Stimulated activated CD4-positive, alpha-beta T cell treated with anti-CD3 and anti-CD28 coated beads, Interleukin-2, amount 100 ng/mL, for 48 hours (primary cell): ENCODE measurements at places on chromosomes 11 and 22.

DNA sequence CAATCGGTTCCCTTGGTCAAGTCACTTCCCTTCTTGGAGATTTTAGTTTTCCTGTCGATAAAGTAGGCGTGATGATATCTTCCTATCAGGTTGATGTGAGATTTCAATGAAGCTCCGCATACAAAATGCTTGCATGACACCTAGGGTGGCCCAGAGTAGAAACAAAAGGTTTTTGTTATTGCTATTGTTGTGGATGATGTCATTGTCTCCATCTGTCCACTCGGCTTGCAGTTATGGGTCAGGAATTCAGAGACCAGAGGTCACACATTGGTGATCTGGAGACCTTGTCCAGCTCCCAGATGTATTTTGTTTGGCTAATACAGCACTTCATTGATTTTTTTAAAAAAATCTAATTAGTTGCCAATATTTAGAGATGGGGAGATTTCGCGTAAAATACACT is 382.1 kb downstream of the MN1 start:
- no peak for DNase-seq

- DNase-seq: peak; percentile 85
Measured at GRCh38 chr22:35350539-35351503, 30.1 kb upstream of the HMOX1 start.

GRCh38 chr11:72740562-72741428 is 11.4 kb downstream of the ARAP1 start:
- no peak for DNase-seq

GRCh38 chr11:324156-324555 is 3.5 kb upstream of the IFITM3 start:
- no peak for DNase-seq

GRCh38 chr22:49112661-49113626 is 714.7 kb downstream of the BRD1 start:
- no peak for DNase-seq

- DNase-seq: no peak
Measured at GRCh38 chr11:110524238-110524637, 94.5 kb downstream of the FDX1 start.

GRCh38 chr11:26607725-26608506 is 35.9 kb upstream of the MUC15 start:
- DNase-seq: no peak

- no peak for DNase-seq
Measured at GRCh38 chr11:30585125-30585891, 845 bp downstream of the MPPED2 start.

GRCh38 chr11:103109818-103110388 is 677 bp downstream of the DYNC2H1 start:
- DNase-seq: no peak

DNA sequence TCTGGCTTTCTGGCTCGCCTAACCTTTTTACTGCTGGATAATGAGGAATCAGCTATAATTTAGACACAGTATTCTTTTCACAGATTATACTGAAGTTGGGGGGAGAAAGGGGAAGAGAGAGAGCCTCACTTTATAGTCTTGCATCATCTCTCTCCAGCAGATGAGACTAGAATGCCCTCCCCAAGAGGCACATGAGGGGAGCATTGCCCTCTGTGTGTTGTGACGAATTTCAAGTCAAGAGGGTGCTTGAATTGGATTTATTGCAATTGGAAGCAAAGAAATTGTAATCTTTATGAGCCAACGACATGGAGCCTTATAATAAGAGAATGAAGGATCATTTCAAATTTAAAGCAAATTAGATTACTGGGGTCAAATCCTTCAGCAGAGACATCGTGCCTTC is 17.6 kb upstream of the CADM1 start:
- no peak for DNase-seq

GRCh38 chr11:34827228-34827627 is 89.0 kb downstream of the APIP start:
- DNase-seq: no peak

- DNase-seq: no peak
Measured at GRCh38 chr22:23192133-23192532, 11.8 kb downstream of the BCR start.

DNA sequence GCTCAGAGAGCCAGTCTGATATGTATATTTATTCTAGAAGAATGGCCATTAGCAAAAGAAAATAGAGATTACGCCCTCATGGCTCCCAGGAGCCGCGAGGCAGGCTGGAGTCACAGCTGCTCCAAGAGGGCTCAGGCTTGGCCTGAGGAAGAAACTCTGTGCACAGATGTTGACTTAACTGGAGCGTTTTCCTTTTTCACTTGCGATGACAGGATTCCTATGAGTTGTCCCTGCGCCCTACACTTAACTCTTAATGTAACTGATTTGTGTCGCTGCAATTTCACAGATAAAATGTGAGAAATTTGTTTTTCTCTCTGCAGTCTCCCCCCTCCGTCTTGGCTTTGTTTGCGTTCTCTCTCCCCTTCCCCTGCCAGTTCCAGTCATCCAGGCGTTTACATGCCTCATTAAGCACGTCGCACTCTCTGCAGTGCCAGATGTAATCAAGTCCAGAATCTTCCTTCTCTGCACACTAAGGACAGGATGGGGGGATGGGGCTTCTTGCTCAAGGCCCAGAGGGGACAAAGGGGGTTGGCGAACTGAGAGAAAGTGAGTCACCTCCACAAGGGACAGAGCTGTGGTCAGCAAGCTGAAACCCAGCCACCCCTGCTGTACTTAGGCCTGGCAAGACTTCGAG is 1060.1 kb downstream of the NTM start:
- DNase-seq: no peak

- DNase-seq: no peak
Measured at GRCh38 chr11:134908583-134908982, 496.5 kb upstream of the B3GAT1 start.

DNA sequence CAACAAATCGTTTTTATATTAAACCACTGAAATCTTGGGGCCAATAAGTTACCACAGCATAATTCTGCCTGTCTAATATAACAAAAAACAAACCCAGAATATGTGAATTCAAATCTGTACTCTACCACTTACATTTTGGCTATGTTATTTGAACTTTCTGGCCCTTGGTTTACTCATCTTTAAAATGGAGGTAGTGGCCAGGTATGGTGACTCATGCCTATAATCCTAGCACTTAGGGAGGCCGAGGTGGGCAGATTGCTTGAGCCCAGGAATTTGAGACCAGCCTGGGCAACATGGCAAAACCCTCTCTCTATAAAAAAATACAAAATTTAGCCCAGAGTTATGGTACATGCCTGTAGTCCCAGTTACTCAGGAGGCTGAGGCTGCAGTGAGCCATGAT is 84.2 kb downstream of the FAM168A start:
- no peak for DNase-seq

DNA sequence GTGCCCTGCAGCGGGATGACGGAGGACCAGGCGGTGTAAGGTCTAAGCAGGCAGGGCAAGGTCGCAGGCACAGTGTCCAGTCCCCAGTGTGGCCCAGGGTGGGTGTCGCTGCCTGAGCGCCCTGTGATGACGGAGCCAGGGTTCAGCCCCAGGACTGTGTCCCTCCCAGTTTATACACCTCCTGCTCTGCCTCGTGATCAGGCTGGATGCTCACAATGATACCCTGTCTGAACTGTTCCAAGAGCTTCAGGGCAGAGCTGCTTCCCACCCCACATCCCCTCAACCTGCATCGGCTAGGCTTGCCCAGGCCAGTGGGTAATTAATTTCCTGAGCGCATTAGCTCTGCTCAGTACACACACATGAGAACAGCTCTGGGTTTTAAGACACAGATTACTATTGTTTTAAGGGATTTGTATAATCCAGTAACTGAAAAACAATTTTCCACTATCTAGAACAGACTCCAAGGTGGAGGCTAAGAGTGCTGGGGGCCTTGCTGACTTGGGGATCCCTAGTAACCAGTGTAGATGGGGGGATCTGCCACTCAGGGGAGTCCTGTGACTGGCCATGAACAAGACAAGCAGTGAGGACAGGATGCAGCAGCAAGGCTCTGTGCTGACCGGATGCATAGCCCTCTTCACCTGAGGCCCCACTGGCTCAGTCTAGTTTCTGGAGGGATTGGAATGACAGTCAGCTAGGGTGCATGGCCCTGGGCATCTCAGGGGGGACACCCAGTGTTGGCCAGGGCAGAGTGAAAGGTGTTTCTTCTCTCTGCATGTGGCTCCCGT is 34.1 kb downstream of the GNAZ start:
- no peak for DNase-seq

DNA sequence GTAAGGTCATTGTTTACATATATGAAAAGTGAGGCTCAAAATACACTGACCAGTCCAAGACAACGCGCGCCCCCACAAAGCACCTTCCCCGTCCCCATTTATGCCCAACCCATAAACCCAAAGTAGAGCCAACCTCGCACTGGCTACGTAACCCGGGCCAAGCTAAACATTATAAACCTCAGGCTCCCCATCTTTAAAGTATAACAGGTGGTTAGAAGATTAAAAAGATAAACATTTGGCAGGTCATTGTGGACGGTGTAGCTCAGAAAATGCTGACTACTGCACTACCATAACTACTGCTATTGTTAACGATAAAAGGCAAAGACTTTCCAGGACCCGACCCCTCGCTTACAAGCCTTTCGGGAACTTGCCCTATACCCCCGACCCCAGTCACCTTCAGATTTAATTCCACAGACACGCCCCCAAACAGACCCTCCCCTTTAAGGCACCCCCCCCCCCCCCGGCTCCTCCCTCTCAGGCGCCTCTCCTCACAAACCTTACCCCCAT is 470 bp downstream of the NUMA1 start:
- no peak for DNase-seq

- DNase-seq: no peak
Measured at GRCh38 chr11:133952199-133953190, 4.3 kb downstream of the IGSF9B start.

GRCh38 chr11:128595221-128595620 is 7.9 kb upstream of the ETS1 start:
- DNase-seq: no peak

- no peak for DNase-seq
Measured at GRCh38 chr22:22579869-22580604, 21.0 kb upstream of the PRAME start.

DNA sequence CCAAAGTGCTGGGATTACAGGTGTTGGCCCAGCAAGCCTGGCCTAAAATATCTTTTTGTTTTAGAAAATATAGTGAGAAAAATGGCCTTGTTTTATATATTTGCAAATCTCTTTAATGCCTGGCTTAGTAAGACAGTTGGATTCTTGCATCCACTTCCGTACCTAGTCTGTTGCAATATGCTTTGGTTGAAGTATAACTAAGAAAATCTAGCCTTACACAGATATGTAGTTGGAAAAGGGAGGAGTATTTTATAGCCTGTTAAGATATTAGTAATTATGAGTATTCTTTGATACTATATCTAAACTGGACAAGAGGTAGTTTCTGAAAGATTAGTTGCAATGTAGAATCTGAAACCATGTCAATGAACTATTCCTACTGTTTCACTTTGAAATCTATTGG is 65.1 kb downstream of the ZNRF3 start:
- DNase-seq: no peak

- DNase-seq: no peak
Measured at GRCh38 chr11:76674517-76675400, 4.2 kb upstream of the LRRC32 start.

DNA sequence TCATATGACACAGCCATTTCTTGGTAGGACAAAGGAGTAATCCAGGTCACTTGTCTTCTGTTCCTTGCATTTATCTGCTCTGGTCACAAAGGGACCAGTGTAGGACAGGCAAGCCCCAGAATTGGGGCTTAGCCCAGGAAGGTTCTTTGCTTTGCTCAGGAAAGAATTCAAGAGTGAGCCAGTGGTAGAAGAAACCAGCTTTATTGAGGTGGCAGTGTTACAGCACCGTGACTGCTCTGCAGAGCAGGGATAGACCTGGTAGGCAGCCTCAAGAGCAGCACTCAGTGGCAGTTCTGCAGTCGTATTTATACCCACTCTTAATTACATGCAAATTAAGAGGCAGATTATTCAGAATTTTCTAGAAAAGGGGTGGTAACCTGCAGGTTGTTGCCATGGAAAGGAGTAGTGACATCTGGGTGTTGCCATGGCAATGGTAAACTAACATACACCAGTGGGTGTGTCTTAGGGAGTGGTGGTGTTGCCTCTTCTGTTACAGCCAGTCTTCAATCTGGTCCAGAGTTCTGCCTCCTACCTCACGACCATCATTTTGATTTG is 84.9 kb upstream of the RAB1B start:
- DNase-seq: no peak

DNA sequence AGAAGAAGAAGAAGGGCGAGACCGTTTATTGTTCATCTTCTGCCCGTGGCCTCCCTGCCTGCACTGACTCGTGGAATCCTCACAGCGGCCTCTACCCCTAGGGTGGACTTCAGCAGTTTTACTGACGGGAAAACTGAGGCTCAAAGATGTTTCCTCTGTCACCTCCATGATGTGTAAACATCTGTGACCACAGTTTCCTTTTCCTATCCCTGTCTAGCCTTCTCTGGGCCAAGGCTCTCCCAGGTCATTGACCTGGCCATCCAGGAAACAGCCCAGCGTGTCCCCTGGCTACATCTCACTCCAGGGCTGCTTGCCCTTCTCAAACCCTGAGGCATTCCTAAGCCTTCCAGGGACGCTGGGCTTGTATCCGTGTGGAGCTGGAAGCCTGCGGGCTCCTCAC is 49.0 kb upstream of the GCAT start:
- DNase-seq: no peak

DNA sequence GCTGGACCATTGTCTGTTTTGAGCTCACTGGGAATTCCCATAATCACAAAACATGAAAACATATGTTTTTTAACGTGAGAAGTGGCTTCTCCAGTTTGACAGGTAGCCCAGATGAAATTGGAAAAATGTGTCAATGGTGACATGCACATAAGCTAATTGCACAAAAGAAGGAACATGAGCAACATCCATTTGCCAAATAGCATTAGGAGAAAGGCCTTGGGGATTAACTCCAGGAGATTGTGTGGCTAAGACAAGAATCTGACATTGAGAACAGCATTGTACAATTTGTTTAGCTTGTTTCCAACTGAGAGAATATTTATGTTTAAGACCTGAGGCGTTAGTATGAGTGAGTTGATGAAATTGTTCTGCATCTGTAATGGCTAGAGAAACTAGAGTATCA is 147.0 kb upstream of the API5 start:
- no peak for DNase-seq

DNA sequence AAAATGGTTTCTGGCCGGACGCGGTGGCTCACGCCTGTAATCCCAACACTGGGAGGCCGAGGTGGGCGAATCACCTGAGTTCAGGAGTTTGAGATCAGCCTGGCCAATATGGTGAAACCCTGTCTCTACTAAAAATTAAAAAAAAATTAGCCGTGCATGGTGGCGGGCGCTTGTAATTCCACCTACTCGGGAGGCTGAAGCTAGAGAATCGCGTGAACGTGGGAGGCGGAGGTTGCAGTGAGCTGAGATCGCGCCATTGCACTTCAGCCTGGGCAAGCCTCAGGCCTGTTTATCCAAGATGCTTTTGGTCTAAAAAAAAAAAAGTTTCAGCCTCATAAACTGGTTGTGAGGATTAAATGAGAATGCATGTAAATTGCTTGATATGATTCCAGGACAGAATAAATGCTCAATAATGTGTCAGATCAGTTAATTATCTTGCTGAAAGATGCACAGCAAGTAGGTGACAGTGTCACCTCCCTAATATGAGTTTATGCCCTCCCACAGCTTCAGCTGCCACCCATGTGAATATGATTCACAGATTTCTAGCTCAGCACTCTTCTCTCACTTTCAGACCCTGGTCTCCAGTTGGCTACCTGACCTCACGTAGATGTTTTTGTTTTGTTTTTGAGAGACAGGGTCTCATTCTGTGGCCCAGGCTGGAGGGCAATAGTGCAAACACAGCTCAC is 1.1 kb upstream of the ALG8 start:
- no peak for DNase-seq
